ENCODE measurements at places on chromosomes 4 and X. TPM values are rescaled to one million over a fixed set of nuclear protein-coding genes. Genes with fewer than 3 reads are reported as not detected.

DNA sequence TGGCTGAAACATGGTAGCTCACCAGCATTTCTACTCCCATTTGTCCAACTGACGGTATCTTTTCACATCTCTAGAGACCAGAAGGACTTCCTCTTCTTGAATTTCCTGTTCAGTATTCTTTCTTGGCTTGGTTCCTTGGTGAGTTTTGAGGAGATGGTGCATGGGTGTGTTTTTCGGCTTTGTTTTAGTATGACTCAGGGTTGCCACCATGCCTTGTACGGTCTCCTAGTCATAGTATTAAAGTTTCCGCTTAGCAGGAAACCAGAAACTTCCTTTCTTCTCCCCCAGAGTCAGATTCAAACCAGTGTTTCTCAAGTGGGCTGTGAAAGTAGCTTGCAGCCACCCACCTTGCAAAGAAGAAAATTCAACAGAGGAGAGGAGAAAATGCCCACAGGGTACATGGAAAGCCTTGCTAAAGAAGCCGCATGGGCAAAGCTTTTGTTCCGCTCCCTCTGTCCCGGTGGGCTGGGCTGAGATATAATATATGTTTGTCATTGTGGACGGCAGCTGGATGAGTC, 5.7 kb downstream of the CD99 start:
- DNase-seq, result peak; percentile 71

TECRL gene
- not detected for polyA plus RNA-seq

PDE6B gene
- polyA plus RNA-seq, result 25.2 TPM

DNA sequence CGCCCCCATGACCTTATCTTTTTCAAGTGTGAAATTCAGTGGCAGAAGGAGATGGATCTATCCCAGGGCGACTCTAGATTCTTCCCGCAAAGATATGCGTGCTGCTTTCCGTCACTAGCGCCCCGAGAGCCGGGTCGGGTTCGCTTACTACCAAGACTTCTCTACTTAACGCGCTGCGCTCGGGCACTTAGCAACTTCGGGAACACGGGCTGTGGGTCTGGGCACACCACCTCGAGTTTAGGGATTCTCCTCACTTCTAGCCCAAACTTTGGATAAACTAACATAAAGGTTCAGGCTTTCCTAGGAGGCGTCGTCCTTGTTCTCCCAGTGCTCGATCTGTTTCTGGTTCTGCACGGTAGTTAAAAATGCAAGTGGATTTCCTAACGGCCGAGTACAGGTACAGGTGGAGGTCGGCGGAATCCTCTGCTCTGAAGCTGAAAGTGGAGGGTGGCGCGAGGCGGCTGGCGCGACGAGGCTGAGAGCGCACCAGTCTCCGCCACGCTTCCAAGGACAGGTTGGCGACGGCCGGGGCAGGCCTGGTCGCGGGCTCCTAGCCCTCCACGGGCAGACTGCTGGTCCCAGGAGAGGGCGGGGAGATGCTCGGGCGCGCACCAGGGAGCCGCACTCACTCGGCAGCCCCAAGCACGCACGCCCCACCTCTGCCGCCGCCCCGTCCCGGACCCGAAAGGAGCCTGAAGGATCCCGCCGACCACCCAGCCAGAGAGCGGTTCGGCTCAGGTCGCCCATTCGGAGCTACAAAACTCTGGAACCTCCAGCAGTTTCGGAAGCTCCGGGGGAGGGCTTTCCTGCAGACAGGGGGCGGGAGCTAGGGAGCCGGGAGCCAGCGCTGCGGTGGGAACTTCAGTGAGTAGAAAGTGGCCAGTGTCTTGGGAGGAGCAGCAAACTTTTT, 100.8 kb upstream of the TENM3 start:
- DNase-seq, result no peak

GRCh38 chr4:186789651-186790050, 66.0 kb upstream of the FAT1 start:
- DNase-seq, result no peak

GAGE12H gene
- not detected for polyA plus RNA-seq

CSAG2 gene
- not detected for polyA plus RNA-seq

DNA sequence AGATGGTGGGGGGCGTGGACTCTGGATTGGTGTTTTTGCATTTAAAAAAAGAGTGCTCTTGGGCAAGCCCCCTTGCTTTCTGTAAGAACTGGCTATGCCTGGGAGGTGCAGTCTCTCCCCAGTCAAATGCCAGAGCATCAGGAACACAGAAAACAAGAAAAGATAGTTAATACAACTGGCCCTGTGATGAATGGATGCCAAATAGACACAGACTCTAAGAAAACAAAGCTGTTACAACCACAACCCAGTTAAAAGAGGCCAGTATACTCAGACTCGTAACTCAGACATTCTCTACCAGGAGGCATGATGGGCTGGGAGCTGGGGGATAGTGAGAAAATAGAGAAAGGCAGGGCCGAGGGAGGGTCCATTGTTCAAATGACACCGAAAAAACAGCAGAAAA, 32.5 kb upstream of the C1QTNF7 start:
- DNase-seq, result no peak

GLOD5 gene
- not detected for polyA plus RNA-seq

All from B cell (primary cell).